ENCODE measurements at places on chromosomes 1 and 21. TPM values are rescaled to one million over a fixed set of nuclear protein-coding genes. Genes with fewer than 3 reads are reported as not detected.

DNA sequence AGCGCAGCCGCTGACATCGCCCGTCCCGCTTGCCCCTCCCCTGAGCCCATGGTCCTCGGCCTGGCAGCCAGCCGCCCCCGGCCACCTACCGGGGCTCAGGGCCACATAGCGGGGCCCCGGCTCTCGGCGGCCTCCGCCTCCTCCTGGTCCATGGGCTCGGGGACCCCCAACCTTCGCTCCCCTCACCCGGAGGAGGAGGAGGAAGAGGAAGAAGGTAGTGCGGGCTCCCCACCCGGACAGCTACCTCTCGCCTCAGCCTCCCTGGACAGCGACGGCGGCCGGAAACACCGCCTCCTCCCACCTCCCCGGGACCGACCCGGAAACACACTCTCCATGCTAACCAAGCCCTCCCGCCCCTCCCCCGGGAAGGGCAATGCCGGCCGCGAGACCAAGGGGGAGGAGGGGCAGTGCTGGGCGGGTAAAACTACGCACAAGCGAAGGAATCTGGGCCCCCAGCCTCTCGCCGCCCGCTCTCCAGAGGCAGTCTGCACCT is at the start of gene KIAA0319L:
Gene KIAA0319L, minus strand, starts transcription at position 286 of the 493 bp plus-strand sequence. CDS start 2,912 bp downstream, outside the sequence.
- DNase-seq = peak; percentile 48

- DNase-seq = peak; percentile 27
Measured at GRCh38 chr1:212132025-212132424, 96.5 kb downstream of the DTL start.

- no peak for DNase-seq
Measured at GRCh38 chr1:220966041-220966440, 86.8 kb downstream of the HLX start.

- no peak for DNase-seq
Measured at GRCh38 chr1:24967962-24968361, 37.9 kb upstream of the RUNX3 start.

DNA sequence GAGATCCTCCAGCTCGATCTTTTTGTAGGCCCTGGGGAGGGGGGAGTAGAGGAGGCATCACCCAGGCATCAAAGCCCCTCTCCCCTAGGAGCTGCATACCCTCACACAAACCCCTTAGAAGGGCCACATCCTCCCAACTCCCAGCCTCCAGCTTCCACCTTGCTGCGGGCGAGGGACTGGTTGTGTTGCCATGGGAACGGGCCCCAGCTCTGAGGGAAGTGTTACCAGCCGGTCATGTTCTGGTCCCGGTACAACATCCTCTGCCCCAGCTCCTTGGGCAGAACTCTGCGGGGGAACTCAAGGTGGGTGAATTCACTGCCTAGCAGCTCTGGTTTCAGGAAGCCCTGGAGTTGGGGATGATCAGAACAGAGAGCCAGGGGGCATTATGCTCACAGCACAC is 4.1 kb downstream of the PPM1J start:
- DNase-seq = no peak

DNA sequence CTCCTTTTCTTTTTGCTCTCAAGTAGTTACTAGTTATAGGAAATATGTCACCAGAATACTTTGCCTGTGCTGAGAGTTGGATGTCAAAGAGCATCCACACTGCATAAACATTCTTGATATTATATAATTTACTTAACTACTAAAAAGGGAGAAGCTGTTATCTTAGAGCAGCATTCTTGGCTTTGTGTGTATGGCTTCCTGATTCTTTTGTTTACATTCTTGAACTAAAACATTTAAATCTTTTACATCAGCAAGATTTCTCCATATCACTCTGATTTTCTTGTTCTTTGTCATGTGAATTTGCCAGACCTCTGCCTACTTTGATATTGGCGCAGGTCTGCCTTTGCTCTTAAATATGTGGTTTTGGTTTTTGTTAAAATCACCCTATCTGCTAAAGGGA is 48.8 kb downstream of the SUCO start:
- DNase-seq = no peak

DNA sequence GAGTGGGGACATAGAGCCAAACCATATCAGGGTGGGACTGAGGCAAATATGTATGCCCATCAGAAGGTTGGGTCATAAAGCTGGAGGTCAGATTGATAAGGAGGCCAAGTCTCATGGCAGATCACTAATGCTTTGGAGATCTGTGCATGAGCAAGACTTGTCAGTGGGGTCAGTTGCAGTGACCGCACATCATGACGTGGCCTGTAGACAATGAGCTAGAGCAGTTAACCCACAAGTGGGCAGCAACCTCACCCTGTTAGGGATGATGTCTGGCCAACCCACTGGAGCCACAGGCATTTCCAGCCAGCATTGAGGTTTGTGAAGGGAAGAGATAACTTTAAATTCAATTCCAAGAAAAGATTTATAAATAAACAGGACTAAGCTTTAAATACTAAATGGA is 66.7 kb downstream of the XCL1 start:
- peak; percentile 74 for DNase-seq

DNA sequence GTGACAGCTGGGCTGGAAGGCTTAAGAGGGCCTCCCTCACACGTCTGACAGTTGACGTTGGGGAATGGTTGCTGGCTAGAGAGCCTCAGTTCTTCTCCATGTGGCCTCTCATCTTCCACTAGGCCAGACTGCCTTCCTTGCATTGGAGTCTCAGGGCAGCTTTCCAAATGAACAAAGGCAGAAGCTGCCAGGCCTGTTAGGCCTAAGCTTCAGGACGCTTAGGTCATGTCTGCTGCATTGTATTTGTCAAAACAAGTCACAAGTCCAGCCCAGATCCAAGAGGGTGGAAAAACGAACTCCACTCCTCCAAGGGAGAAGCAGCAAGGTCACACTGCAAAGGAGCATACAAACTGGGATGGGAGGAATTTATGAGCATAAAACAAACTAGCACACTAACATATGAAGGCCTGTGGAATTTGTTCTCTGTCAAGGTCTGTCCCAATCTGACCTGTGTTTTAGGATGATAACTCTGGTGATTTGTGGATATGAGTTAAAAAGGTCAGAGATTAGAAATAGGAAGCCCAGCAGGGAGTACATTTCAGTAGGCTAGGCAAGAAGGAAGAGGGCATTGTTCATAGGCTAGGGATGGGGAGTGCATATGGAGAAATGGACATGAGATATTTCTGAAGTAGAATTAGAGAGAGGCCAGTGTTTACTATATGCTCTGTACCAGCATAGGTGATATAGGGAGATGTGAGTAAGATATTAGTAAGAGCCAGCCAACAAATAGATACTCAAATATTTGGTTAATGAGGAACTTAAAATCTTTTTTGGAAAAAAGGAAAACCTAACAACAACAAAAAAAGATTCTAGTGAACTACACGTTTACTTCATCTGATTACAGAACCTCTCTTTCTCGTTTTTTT is 29.1 kb upstream of the CNN3 start:
- DNase-seq = no peak

GRCh38 chr1:10288029-10288615 is 77.8 kb downstream of the KIF1B start:
- DNase-seq = no peak

AMY1C gene
- not detected for total RNA-seq

CRYAA gene
- not detected for total RNA-seq

POU3F1 gene
- total RNA-seq = not detected

WNT4 gene
- total RNA-seq = not detected

All from LHCN-M2 (cell line).